ENCODE measurements at places on chromosomes 6 and 20. TPM values are rescaled to one million over a fixed set of nuclear protein-coding genes. Genes with fewer than 3 reads are reported as not detected.

C6orf47 gene
- 0.39 TPM for polyA plus RNA-seq

CDH4 gene
- 0.45 TPM for polyA plus RNA-seq

ACTL10 gene
- polyA plus RNA-seq: not detected

ADA gene
- not detected for polyA plus RNA-seq

STMND1 gene
- 0.79 TPM for polyA plus RNA-seq

MROH8 gene
- 3.8 TPM for polyA plus RNA-seq

GPR63 gene
- 129 TPM for polyA plus RNA-seq

MOXD1 gene
- polyA plus RNA-seq: not detected

TNFRSF6B gene
- not detected for polyA plus RNA-seq

MRPL18 gene
- 190 TPM for polyA plus RNA-seq

TMEM217 gene
- polyA plus RNA-seq: 4.2 TPM

BANF2 gene
- 21.1 TPM for polyA plus RNA-seq

RNF182 gene
- polyA plus RNA-seq: 9.5 TPM

Data from Purkinje cell (primary cell).